Small intestine (tissue), 16 donors: ENCODE measurements at places on chromosomes 4 and X.

DNA sequence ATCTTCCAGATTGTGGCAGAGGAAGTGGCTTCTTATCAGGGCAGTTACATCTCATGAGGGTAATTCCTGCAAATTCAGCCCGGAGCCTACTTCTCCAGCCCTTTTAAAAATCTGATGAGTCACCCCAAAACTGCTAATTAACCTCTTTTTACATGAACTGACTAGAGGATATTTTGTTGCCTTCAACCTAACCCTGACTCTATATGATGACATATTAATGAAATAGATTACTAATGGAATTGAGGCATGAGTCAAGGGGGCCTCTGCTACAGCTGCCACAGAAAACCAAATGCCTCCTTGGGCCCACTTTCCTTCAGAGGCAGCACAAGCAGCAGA is 72.5 kb downstream of the QRFPR start:
- DNase-seq: no peak

DNA sequence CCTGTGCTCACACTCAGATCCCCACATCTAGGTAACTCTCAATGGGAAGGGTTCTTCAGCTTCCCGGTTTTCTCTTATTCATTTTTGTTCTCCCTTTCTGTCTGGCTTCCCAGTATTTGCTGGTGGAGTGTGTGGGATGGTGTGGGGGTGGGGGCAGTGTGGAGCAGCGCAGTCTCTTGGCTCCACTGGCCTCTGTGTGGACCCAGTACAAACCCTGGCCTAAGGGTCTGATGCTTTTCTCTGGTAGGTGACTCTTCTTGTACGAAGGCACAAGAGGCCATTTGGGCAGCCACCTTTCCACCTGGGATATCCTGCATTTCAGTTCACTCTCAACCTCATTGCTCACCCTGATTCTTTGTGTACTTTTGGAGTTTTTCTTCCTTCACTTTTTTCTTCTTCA is 71.3 kb downstream of the NBDY start:
- DNase-seq: no peak

DNA sequence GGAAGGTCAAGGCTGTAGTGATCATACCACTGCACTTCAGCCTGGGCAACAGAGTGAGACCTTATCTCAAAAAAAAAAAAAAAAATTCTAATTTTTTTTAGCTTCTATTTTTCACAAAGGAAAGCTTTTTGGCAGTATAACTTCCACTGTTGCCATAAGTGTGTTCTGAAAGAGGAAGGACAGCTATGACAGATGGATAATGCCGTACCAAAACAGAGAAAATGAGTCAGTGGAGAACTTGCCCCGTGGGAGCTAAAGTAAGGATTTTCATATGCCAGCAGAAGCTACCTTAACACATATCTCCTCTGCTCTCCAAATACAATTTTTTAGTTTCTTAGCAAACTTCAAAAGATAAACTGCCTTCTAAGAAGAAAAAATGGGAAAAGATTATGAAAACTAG is 43.7 kb downstream of the RPS3A start:
- no peak for DNase-seq

- DNase-seq: no peak
These were observed 27.7 kb upstream of the TADA2B start for GRCh38 chr4:7015383-7016035.

DNA sequence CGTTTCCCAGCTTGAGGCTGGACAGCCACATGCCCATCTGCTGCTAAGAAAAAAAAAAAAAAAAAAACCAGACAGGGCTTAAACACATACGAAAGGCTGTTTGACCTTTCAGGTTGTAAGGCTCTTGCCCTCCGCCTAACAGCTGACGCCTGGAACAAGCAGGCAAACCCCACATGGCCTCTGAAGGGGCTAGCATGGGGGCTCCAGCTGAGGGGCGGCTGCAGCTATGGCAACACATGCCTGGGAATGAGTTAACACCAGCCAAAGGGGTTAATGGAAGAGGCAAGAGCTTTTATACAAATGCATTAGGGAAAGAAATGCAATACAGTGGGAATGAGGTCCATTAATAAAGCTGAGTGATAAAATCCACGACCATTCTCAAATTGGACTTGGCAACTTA is 183.6 kb downstream of the ENOX2 start:
- DNase-seq: no peak

DNA sequence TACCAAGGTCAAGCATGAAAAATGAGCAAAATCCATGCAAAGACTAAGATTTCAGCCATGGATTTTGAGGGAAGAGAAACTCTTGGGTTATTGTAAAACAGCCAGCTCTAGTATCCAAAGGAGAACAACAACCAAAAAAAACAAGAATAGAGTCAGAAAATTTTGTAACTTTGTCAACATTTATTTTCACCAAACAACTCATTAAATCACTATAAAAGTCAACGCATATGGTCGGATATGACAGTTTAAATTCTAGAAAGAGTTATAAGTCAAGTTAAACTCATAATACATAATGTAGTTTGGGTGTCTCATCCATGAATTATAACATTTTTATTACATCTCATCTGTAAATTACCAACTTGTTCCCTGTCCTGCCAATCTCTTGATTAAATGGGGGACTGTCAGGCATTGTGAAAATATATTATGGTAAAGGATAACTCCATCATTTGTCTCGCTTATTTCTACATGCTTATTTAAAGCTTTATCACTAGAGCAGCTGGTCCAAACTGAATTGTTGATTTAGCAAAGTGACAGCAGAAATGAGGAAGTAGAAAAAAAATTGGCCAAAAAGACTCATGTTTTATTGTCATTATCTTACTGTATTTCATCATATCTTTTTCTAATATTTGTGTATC is 224.8 kb upstream of the NOCT start:
- no peak for DNase-seq

- peak; percentile 85 for DNase-seq
These were observed at the start of gene XIAP for GRCh38 chrX:123859846-123860838. Gene XIAP, plus strand, starts transcription at chrX:123860053. Its CDS starts 25,610 bp downstream, at chrX:123885663.

DNA sequence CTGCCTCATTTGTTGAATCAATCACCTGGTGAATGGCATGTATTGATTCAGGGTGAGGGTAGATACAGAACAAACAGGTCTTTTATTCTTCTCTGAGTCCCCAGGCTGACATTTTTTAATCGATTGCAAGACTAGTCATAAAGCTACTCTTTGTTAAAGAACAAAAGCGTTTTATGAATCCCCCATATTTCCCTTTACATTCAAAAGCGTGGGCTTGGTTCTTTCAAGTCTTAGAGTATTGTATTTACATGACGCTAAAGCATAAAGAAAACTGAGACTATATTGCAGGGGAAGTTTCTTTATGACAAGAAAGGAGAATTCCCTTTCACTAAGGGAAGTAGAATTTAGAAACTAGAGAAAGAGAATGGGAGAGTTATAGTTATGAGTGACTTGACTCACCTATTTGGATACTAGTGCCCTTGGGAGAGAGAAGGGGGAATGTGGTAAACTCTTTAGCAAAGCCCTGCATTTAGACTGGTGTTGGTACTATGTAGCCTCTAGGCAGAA is 69.3 kb upstream of the PDE5A start:
- DNase-seq: no peak

GRCh38 chr4:137312257-137312656 is 220.0 kb downstream of the PCDH18 start:
- no peak for DNase-seq

- DNase-seq: no peak
These were observed 91.6 kb upstream of the BMP2K start for GRCh38 chr4:78684325-78685079.

DNA sequence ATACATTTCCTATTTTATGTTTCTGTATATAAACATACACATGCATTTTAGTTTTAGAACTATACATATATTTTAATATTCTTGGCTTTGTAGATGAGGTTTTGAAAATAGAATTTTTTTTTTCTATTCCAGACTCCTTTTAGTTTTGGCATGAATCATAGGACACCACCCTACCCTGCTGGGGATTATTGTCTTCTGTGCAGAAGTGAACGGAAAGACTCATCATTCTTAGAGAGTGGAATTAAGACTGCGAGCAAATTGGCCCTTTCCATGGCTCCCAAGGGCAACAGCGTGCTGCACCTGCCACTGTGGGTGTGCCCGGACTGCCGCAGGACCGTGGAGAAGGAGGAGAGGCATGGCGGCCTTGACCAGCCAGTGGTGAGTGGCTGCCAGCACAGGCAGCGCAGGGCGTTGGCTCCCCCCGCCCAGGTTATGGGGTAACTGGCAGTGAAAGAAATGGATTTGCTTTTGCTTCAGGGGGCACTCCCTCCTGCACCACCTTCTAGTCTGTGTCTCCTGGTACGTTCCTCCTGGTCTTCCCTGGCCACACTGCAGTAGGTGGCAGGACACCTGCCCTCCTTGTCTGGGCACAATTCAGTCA is 59.6 kb downstream of the FAM193A start:
- DNase-seq: no peak

GRCh38 chrX:134484039-134484438 is 24.1 kb downstream of the HPRT1 start:
- peak; percentile 48 for DNase-seq

GRCh38 chr4:55609393-55609866 is 17.4 kb upstream of the PDCL2 start:
- no peak for DNase-seq

DNA sequence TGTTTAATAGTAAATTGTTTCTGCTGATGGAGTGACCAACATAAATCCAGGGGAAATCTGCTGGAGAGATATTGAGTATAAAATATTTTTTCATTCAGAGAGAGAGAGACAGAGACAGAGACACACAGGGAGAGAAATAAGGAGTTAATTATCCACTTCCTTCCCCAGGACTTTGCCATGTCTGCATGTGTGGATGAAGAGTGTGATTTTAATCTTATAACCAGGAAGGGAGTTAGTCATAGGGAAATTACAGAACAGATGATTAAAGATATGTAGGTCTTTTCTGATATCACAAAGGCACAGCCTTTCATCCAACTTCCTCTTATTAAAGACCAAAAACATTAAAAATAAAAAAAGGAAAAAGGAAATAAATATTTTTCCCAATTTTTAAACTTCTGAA is 526.3 kb downstream of the SPRY1 start:
- DNase-seq: no peak

DNA sequence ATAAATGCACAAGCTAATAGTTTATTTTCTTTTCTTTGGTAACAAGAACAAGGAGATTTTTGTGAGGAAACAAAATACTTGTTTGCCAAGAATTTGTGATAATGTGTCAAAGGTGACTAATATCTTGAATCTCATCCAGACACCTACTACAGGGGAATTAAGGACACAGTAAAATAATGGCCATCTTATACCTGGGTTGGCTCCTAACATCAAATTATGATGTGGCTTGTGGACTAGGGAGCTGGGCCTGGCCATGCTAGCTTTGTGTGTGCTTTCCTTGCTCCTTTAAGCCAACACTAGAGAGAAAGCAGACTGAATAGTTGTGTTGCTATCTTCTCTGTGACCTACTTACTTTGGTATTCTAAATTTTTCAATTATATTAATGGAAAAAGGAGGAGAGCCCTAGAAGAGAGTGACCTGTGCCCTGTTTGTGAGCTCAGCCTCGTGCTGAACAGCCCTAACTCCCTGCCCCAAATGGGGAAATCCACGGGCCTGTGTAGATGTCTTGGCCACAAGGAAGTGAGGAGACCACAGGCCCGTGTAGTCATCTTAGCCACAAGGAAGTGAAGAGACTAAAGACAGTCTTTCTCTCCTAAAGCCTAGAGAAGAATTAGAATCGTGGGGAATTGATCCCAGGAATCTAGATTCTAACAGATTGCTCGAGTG is 23.3 kb downstream of the ARHGAP24 start:
- peak; percentile 7 for DNase-seq

DNA sequence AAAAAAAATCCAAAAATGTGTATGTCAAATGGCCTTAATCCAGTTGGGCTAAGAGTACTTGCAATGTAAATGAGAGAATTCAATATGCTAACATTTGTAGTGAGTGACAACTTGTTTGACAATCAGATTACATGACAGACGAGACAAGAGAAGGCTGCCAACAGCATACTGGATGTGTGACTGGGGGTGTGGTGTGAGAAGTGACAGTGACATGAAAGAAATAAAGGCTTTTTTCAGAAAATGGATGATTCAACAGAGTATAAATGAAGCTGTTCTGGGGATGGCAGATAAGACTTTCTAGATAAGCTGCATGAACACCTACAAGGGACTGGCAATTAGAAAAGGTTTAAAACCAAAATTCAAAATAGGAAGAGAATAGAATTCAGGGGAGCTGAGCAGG is 143.4 kb downstream of the CENPC start:
- DNase-seq: no peak

DNA sequence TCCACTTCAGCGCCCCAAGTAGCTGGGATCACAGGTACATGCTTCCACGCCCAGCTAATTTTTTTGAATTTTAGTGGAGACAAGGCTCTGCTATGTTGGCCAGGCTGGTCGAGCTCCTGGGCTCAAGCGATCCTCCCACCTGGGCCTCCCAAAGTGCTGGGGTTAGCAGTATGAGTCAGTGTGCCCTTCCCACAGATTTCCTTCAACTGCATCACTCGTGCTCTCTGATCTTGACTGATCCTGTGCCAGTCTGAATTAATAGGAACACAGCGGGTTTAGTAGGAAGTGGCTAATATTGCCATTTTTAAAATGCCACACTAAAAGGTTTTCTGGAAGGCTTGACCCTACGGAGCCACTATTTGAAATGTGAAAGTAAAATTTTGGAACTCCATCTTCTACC is 4.3 kb upstream of the SHROOM2 start:
- no peak for DNase-seq

- no peak for DNase-seq
These were observed 1.5 kb downstream of the KLHL2 start for GRCh38 chr4:165208741-165209388.

GRCh38 chr4:137238456-137239162 is 293.7 kb downstream of the PCDH18 start:
- no peak for DNase-seq

- DNase-seq: peak; percentile 9
These were observed 116.7 kb downstream of the UBE2K start for GRCh38 chr4:39814403-39815185.

DNA sequence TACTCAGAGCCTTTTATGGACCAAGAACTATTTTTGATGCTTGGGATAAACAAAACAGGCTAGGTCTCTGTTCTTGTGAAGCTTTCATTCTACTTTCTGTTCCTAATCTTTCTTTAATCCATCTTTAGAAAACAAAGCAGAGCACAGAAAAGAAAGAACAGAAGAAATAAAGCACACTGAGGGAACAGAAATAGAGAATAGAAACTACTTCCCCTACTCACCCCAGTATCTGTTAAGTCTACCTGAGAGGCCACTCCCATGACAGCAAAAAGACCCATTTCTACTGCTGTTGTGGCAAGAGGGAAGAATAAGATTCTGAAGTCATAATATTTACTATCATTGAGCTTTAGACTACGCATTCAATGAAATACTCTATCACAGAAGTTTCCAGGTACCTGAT is 9.2 kb downstream of the RFC1 start:
- DNase-seq: no peak

DNA sequence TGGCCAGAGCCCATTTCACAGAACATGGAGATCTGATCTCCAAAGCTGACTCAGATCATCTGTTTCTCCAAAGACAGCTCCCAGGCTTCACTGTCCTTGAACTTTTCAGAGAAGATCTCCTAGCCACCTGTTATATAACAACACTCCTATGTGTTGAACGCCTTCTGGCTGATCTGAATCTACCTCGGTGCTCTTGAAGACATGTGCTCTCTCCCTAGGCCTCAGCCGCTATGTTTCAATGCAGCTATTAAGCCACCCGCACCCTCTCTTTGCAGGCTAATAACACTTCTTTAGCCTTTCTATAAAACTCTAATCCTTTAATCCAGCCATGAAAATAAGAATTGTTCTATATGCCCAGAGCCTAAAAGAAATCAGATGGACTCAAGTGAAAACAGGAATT is 34.9 kb downstream of the SEL1L3 start:
- DNase-seq: no peak
